Activated effector memory CD4-positive, alpha-beta T cell treated with Interleukin-2 at 50 U/mL for 16 hours (primary cell): ENCODE measurements at places on chromosomes 1 and 21.

- DNase-seq = no peak
Observed at GRCh38 chr1:166083887-166084286, 82.9 kb downstream of the FAM78B start.

- no peak for DNase-seq
Observed at GRCh38 chr1:200945111-200945510, 50.4 kb downstream of the INAVA start.

- DNase-seq = no peak
Observed at GRCh38 chr1:54132495-54132894, 20.3 kb downstream of the CDCP2 start.

GRCh38 chr1:116164150-116164549 lies 53.0 kb downstream of the MAB21L3 start:
- DNase-seq = no peak

GRCh38 chr1:20180844-20181207 lies 5.1 kb upstream of the UBXN10 start:
- no peak for DNase-seq

- no peak for DNase-seq
Observed at GRCh38 chr1:42765269-42765668, 1.6 kb downstream of the P3H1 start.

DNA sequence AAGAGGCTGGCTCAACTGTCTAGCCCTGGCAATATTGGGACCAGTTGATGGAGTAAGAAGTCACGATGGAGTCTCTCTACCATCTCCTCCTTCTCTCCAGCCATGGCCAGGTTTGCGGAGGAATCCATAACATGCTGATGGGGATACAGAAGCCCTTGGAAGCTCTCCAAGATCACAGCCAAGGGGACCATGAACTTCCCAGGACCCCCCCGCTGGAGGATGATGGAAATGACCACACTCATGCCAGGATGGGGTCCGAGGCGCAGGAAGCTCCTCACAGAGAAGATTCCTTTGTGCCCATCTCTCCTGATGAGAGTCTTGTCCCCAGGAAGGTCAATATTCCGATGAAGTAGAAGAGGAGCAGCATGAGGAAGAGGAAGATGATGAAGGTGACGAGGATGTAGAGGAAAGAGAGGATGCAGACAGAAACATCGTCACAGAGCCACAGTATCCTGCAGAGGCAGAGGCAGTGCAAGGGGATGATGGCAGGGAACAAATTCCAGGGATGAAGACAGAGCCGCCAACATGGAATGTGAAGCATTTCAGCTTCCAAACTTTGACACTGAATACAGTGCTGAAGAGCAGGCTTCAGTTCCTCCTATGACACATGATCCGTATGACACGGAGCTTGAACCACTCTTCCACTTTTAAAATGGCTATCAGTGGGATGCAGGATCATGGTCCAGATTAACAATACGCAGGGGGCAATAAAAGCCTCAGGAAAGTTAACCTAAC lies 57.9 kb upstream of the EDN2 start:
- DNase-seq = no peak

DNA sequence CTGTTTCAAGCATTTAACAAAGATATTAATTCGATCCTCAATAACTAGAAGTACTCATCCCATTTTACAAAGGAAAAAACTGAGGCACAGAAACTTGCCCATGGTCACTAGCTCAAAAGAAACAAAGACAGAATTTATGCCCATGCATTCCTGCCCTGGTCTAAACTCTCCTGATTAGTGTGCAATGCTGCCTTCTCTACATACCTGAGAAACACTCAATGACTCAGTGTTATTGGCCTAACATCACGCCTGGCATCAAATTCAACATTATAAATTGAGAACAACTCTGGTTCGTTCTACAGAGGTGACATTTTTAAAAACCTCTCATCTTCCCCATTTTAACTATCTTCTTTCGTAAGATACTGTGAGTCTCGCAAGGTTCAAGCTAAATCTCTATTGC lies 5.2 kb downstream of the APP start:
- DNase-seq = no peak

DNA sequence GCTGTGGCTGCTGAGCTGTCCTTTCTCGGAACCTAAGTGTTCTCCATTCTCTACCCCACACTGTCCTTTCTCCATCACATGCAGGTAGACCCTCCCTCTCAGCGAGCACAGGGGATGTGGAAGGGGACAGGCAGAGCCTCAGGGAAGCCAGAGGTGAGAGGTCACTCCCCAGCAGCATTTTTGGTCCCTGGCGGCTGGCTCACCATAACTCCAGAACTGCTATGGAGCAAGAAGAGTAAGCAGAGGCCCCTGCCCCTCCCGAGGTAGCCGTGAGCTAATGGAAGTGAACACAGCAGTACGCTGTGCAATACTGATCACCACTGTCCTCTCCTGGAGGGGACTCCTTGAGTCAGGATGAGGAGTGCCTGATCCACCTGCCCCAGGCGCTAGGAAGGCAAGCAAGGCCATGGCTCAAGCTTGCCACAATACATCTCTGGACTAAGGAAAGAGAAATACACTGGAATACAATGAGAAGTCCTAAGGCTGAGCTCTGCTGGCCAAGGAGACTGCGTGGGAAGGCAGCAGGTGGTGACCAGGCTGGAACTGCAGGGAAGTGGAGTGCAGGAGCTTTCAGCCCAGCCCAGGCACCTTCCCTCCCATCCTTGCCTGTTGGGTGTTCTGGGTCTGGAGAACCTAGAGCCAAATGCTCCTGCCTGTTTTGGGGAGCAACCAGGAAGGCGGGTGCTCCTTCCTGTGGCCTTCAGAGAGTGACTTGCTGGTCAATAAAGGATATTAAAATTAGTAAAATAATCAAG lies 96.2 kb downstream of the LAMC2 start:
- no peak for DNase-seq

DNA sequence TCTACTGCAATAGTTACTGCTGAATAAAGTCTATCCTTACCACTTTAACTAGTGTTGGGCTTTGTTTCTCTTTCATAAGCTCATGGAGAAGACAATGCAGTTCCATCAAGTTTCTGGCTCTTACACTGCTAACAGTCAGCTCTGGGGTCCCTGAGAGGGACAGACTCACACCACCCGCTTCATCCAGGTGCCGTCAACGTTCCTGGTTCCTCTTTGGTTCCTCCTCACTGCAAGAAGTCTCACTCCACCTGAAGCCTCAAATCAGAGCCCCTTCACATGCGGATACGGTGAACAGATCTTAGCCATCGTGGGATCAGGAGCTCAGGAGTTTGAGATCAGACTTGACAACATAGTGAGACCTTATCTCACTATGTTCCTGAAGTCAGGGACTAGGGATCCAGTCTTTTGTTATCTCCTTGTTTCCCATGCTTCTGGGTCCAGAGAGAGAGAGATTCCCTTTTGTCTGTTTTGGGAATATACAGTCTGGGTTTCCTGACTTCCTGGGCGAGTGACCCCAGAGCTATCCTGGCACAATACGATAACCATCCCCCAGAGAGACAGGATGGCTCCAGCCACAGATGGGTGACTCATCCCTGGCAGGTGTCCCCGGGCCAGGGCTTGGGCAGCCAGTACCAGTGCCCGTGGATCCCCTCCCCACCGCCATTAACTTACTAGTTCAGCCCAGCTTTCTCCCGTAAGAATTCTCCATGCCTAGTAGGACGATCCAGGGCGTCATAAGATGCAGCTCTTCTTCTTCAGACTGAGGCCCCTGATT lies 14.3 kb upstream of the PCP4 start:
- no peak for DNase-seq

DNA sequence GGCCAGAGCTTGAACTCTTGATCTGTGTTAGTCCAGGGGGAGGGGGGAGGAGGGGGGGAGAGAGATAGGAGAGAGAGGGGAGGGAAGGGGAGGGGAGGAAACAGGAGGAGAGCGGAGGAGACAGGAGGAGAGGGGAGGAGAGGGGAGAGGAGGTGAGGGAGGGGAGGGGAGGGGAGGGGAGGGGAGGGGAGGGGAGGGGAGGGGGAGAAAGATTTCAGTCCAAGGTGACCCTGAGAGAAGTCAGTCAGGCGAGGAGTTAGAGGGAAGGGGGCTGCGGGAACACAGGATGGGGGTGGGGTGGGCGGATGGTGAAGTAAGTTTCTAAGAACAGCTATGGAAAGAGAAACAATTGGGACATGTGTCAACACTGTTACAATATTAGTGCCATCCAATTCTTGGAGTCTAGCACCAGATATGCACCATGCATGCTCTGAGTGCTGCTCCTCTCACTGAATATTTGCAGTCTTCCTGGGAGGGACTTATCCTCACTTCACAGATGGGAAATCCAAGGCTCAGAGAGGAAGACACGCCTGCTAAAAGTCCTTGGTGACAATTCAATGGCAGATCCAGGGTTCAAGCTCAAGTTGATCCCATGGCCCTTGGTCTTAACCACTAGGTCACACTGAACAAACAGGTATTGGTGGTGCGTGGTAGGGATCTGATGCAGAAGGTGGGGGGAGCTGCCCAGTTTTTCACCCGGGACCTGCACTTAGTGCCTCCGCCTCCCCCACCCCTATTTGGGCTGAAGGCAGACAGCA lies 42.5 kb upstream of the ECE1 start:
- DNase-seq = no peak

DNA sequence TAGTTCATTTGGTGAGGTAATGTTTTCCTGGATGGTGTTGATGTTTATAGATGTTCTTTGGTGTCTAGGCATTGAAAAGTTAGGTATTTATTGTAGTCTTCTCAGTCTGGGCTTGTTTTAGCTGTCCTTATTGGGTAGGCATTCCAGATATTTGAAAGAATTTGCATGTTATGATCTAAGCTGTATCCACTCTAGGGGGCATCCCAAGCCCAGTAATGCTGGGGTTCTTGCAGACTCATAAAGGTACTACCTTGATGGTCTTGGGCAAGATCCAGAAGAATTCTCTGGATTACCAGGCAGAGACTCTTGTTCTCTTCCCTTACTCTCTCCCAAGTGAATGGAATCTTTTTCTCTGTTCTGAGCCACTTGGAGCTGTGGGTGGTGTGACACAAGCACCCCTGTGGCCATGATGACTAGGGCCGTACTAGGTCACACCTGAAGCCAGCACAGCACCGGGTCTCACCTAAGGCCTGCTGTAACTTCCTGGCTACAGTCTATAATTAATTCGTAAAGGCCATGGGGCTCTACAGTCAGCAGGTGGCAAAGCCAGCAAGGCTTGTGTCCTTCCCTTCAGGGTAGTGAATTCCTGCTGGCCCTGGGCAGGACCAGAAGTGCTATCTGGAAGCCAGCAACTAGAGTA lies 74.8 kb upstream of the PDE4B start:
- no peak for DNase-seq

GRCh38 chr1:203126151-203126865 lies 1.2 kb upstream of the ADORA1 start:
- DNase-seq = no peak

DNA sequence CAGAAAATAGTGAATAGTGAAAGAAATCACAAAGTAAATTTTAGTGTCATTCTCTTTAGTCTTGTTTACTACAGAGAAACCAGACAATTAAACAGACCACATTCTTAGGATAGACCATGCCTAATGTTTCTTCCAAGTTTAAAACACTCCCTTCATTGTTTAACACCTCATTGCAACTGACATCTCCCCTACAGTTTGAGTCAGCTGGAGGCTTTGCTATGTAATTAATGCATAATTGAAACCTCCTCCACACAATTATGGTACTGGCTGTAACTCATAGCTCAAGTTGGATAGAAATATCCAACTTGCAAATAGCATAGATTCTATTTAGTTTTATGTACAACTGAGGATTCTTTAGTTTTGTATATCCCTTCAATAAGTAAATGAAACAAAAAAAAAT lies 35.2 kb upstream of the B3GALT2 start:
- DNase-seq = no peak

DNA sequence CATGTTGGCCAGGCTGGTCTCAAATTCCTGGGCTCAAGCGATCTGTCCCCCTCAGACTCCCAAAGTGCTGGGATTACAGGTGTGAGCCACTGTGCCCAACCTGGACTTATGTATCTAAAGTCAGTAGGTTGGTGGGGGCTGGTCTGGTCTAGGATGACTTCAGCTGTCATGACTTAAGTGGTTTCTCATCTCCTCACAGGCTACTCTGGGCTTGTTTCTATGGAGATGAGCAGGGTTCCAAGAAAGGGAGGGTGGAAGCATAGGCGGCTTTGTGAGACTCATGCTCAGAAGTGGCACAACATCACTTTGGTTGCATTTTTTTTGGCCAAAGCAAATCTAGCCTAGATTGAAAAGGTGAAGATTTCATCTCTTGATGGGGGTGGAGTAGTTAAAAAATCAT lies 115.9 kb upstream of the IVNS1ABP start:
- no peak for DNase-seq

- no peak for DNase-seq
Observed at GRCh38 chr1:170513138-170513537, 18.8 kb upstream of the GORAB start.

DNA sequence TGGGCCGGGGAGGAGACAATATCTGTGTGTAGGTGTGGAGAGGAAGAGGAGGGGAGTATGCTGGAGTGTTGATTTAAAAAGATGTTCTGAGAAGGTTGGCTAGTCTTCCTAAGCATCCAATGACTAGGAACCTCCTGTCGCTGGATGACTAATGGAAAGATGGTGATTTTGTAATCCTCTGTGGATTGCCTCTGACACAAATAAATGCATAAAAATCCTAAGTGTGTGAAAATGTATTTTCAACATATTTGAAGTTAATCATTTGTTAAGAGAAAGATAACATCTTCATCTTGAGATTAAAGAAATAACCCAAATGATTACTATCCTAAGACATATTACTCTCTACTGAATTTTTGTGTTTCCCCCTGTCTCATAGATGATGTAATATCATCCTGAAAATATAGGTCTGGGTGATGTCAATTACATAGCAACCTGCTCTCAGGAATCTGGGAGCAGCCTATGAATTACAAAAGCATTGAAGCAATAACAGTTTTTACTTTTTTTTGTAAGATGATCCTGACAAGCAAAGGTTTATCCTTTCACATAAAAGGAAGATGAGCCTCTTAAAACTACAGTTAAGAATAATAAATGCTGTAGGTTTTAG lies 220.5 kb upstream of the MAP1LC3C start:
- no peak for DNase-seq

DNA sequence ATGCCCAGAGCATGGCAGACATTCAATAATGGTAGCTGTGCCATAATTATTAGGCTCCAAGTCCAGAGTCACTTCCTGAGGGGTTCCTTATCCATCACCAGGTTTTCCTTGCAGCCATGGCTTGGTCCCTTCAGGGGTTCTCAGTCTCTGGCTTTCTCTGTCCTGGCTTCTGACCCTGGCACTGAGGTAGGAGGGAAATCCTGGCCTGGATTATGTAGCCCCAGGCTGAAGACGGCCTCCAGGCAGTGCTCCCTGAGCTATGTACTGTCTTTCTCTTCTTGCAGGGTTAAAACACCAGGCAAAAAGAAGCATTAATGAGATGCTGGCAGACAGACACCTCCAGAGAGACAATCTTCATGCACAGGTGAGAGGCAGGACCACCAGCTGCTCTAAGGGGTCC lies 9.5 kb upstream of the PADI3 start:
- no peak for DNase-seq

- no peak for DNase-seq
Observed at GRCh38 chr1:232978091-232978634, 27.8 kb downstream of the NTPCR start.

GRCh38 chr1:158003406-158003800 lies 10.0 kb downstream of the KIRREL1 start:
- no peak for DNase-seq
